COR-L47 (cell line): ENCODE measurements at places on chromosomes 13 and 19.

DNA sequence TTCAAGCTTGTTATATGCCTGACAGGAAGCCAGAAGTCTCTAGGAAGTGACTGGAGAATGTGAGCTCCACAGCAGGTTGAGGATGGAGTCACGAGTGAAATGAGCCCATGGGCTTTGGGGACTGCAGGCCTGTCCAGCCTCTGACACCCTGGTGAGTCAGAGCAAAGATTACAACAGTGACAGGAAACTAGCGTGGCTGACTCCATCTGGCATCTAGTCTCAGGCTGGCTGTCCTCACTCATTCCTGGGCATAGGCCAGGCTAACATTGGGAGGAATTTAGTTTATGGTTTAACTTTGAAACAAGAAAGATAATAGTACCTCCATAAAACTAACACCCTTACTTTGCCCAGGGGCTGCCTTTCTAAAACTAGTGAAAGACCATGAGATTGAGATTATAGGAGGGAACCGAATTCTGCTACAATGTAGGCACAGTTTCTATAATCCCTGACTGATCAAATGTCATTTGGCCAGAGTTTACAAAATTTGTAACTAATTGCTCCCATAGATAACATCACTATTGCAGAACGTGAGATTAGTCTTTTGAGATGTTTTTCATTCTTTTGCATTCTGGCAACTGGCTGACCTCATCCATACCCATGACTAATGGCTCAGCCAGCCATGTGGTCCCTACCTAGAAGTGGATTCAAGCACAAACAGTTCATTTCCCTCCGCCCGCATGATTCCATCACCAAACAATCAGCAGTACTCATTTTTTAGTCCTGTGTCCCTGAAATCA is 28.4 kb downstream of the PSG1 start:
- no peak for DNase-seq

DNA sequence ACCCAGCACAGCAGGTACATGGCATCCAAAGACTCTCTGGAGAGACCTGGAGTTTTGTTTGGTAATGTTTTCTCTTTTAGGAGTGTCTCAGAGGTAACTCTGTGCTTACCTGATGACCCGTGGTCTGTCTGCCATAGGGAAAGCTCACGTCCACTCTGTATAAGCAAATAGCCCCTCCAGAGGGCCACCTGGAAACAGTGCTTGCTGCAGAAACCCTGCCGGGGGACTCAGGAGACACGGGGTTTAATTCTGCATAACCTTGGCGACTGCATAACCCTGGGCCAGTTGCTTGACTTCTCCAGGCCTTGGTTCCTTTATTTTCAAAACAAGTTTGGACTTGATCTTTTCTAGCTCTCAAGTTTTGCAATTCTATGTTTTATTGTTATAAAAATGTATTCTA is 187.2 kb upstream of the SOX1 start:
- DNase-seq, result no peak

DNA sequence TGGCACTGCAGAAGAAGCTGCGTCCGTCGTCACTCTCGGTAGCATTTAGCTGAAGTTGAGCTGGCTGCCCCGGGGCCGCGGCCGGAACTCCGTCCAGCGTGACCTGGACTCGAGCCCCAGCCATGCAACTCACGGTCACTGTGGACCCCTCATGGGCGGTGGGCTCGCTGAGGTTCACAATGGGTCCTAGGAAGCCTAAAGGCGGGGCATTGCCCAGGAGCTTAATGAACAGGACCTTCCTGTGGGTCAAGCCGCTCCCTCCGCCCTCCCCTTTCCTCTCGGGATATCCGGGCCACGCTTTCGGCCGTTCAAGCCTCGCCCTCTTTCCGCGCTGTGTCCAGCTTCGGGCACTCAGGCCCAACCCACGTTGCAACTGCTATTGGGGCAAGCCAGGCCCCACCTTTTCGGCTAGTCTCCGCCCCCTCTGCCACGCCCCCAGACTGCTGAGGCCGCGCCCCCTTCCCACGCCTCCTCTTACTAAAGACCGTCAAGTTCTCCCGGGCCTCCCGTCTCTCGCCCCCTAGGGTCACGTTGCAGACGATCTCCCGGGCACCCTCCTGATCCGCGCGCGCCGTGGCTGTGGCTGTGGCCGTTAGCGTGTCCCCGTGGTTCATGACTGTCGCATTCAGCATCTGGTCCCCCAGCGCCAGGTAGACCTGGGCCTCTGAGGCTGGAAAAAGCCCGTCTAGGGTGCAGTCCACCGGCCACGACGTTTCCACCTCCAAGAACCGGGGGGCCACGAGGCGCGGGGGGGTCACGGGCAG is 1.4 kb upstream of the RAVER1 start:
- DNase-seq, result peak; percentile 32

- no peak for DNase-seq
Observed at GRCh38 chr19:51440846-51441409, 17.3 kb downstream of the SIGLEC8 start.

- DNase-seq, result no peak
Observed at GRCh38 chr19:17886515-17886914, 14.8 kb downstream of the SLC5A5 start.

- DNase-seq, result no peak
Observed at GRCh38 chr19:15154002-15154612, 46.7 kb downstream of the NOTCH3 start.

- no peak for DNase-seq
Observed at GRCh38 chr13:106651442-106651841, 83.5 kb upstream of the ARGLU1 start.

- DNase-seq, result no peak
Observed at GRCh38 chr13:32829676-32830335, 186.4 kb upstream of the KL start.

- DNase-seq, result peak; percentile 14
Observed at GRCh38 chr13:48078251-48078656, 16.6 kb downstream of the MED4 start.

GRCh38 chr13:60754211-60755090 is 357.4 kb downstream of the TDRD3 start:
- DNase-seq, result no peak

DNA sequence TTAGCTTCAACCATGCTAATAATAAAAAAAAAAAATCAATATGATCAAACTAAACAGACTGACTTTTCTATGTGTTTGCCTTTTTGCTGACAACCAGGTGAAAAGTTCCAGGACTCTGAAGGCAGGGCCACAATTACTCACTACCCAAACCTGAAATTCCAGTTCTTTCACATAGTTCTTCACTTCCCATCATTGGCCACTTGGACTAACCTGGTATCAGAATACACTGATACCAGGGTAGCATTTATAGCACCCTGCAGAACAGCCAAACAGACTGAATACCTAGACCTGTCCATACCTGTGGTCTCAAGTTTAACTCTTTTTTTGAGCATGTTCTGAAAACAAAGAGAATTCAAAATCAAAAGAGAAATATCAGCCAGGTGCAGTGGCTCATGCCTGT is 25.1 kb downstream of the ELF1 start:
- peak; percentile 44 for DNase-seq

- DNase-seq, result no peak
Observed at GRCh38 chr13:40987606-40988280, 31.4 kb downstream of the ELF1 start.

DNA sequence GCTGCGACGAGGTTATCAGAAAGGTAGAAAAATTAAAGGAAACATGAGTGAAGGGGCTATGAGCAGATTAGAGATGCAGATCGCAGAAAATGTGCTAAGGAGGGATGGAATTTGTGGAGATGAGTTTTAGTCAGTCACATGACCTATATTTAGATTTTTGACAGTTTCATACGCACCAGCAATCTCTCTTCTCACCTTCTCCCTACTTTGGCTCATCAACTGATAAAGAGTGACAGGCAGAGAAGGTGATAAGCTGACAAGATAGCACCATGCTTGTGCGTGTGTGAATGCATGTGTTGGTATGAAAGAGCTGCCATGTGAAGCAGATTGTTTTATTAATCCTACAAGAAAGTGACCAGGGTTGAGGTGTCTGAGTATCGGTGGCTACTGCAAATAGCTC is 252.6 kb downstream of the RAP2A start:
- no peak for DNase-seq

DNA sequence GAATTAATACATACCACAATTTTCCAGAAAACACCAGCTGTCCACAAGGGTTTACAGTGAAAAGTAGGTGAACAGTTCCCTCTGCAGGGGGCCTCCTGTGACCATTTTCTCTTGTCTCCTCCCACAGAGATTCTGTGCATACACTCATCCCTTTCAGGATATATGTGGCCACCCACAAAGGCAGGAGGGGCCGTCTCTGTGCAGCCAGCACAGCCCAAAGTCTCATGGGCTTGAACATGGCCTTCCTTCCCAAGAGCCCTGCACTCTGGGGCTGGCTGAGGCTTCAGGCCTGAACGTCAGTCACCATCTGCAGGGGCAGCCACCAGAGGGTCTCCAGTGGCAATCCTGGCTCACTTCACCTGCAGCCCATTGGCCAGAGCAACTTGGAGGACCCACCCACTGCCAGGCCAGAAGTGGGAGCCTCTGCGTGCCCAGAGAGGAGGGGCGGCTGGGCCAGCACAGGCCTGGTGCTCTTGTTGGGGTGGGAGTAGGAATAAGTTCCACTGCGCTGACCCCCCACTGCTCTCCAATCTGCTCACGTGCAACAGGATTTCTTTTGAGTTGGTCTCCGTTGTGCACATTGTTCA is 25.1 kb downstream of the TMEM161A start:
- DNase-seq, result no peak

DNA sequence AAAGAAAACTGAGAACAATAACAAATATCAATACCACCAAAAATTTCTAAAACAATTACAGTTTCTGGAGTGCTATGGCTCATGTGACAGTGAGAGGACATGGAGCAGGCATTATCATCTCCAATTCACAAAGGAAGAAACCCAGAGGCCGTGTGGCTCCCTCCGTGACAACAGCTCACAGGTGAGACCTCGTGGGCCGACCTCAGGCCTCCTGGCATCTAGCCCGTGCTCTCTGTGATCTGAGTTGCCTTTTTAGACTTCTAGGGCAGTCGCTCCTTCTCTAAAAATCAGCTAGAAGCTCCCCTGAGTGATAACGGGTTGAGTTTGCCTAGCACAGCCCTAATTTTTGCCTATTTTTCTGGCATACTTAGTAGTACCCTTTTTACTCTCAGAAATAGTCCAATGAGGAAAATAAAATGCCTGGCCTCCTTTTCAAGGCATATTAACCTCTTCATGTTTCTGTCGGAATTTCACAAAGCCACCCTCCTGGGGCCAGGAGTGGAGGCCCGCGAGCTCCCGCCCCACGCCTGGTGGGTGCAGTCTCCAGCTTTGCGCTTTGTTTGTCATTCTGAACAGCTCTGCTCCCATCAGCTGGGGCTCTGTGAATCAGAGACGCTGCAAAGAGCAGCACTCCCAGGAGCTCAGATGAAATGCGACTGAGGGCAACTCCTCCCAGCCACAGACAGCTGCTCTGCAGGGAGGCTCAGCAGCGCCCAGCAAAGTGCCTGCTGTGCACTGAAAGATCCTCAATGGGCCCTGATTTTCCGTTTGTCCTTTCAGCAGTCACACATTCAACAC is 292.5 kb downstream of the UQCRFS1 start:
- no peak for DNase-seq

- DNase-seq, result peak; percentile 62
Observed at GRCh38 chr13:25067064-25067463, 28.9 kb upstream of the PABPC3 start.

- DNase-seq, result no peak
Observed at GRCh38 chr19:56660381-56661107, 11.0 kb downstream of the ZNF835 start.

- DNase-seq, result no peak
Observed at GRCh38 chr19:38149661-38150061, 74.4 kb downstream of the DPF1 start.

DNA sequence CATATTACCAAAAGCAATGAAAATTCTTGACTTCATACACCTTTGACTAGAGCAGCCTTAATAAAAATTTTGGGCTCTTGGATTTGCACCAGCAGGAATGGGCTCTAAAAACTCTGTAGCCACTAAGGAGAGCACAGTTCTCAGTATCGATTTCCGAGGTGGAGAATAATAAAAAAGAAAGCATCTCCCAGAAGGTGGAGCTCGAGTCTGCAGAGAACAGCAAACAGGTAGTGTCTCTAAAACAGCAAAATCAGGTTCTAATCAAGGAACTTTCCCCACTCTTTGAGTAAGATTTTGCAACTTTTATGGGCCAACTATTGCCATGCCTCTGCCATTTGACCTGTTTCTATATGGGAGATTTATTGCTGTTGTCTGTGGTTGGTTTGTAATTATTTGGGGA is 258.7 kb upstream of the GPC6 start:
- peak; percentile 4 for DNase-seq

GRCh38 chr13:74287724-74288169 is 153.5 kb upstream of the KLF12 start:
- peak; percentile 96 for DNase-seq

- no peak for DNase-seq
Observed at GRCh38 chr13:20487927-20488326, 37.7 kb downstream of the CRYL1 start.

GRCh38 chr19:40055049-40055448 is 982 bp downstream of the ZNF780B start:
- no peak for DNase-seq

DNA sequence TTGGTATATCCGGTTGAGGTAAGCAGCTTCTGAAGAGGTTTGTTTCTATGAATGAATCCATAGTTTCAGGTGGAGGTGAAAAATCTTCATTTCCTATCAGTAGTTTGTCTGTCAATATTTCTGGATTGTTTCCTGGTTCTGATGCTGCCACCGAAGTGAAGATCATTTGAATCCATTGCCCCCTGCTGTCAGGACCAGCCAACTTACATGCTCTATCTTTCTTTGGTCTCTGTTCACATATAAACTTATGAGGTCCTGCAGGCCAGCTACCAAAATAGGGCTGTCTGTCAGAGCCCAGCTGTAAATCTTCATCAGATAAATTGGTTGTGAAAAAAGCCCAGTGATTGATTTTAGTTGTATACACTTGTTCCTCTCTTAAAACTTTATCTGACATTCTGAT is 15.2 kb upstream of the N4BP2L1 start:
- no peak for DNase-seq

GRCh38 chr13:29704648-29705047 is 109.2 kb upstream of the SLC7A1 start:
- no peak for DNase-seq

GRCh38 chr19:40282920-40283319 is 2.2 kb downstream of the AKT2 start:
- no peak for DNase-seq

DNA sequence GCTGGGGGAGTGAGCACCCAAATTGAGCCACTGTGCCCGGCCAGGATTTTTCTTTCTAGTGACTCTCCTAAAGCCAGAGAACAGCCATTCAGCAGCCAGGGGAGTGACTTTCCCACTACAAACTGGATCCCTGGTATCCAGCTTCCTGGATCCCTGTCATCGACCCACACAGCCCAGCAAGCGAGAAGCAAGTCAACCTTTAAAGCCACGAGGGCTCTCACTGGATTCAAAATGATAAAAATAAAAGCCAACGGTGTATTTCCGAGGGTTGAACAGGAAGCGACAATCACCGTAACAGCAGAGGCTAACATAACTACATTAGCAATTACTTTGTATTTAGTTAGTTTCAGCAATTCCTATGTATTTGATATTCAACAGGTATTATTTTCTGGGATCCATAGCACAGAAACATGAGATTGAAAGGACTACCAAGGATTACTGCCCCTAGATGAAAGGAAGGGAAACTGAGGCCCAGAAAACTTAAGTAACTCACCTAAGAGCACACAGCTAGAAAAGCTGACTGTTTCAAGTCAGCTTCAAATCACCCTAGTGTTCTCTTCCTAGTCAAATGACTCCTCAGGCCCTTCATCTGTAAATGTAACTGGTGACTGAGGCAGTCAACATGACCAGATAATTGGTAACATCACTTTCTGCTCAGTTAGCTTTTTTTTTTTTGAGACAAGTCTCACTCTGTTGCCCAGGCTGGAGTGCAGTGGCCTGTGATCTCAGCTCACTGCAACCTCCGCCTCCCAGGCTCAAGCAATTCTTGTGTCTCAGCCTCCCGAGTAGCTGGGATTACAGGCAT is 2.7 kb downstream of the RFX1 start:
- DNase-seq, result no peak
